ENCODE measurements at places on chromosomes 13 and 19.

GRCh38 chr13:74886502-74886901, 595.5 kb downstream of the TBC1D4 start:
- no peak for DNase-seq

GRCh38 chr19:40690693-40691420, 406 bp upstream of the NUMBL start:
- DNase-seq: peak; percentile 58

- no peak for DNase-seq
Observed at GRCh38 chr19:38367041-38367440, 7.3 kb upstream of the PSMD8 start.

- DNase-seq: no peak
Observed at GRCh38 chr13:95677564-95678266, 776 bp downstream of the DNAJC3 start.

DNA sequence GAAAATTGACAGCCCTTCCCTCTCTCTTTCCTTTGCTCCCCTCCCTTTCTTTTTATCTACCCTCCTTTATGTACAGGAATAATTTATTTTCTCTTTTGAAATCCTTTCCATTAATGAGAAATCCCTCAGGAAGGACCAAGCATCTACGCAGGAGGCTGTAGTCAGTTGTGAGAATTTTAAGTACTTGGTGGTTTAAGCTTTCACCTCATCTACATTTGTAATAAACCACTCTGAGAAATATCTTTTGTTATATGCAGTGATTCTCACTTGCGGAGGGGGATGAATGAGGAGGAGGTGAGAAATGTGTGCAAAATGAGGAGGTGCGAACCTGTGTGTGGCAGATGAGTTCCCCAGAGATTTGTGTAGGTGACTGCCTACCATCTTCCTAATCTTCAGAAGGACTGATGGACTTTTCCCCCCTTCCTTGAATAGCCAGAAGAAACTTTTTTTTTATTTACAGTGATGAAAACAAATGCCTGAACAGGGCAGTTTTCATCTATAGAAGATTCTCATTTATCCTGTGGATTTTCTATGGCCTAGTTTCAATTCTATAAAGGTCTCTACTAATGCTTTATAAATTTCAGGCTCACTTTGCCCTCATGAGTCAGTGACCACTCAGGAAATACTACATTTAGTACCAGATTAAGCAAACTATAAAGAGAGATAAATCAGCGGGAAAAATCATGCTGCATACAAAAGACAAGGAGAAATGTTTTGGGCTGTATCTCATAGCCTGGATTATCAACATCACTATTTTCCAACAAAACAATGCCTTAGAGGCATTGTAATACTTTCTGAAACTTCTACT, 118.3 kb downstream of the LHFPL6 start:
- DNase-seq: peak; percentile 66

DNA sequence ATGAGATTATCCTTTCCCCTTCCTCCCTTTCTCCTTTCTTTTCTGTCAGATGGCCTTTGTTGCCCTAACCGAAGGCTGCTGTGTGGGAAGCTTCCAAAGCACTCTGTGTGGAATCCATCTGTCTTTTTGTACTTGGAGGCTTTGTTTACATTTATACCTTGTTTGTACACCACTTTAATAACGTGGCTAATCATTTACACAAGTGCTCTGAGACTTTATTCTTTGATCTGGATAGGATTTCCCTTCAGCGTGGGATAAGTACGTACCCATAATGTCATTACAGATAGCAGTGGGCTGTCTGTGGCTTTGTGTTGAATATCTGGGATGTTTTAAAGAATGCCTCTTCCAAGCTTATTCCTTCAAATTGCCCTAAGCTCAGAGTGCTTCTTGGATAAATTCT, 684.7 kb upstream of the SLITRK5 start:
- no peak for DNase-seq

DNA sequence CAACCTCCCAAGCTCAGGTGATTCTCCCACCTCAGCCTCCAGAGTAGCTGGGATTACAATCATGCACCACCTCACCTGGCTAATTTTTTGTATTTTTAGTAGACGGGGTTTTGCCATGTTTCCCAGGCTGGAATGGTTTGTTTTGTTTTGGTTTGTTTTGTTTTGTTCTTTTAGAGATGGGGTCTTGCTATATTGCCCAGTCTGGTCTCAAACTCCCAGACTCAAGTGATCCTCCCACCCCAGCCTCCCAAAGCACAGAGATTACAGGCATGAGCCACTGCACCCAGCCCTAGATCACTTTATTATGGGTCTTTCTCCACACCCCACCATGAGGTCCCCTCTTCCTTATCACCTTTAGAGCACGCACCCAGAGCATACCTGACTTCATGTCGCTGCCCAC, 8.0 kb upstream of the KRTDAP start:
- DNase-seq: no peak

- no peak for DNase-seq
Observed at GRCh38 chr19:1774989-1775772, 21.9 kb downstream of the ONECUT3 start.

- DNase-seq: no peak
Observed at GRCh38 chr19:3720349-3720917, 12.2 kb downstream of the TJP3 start.

DNA sequence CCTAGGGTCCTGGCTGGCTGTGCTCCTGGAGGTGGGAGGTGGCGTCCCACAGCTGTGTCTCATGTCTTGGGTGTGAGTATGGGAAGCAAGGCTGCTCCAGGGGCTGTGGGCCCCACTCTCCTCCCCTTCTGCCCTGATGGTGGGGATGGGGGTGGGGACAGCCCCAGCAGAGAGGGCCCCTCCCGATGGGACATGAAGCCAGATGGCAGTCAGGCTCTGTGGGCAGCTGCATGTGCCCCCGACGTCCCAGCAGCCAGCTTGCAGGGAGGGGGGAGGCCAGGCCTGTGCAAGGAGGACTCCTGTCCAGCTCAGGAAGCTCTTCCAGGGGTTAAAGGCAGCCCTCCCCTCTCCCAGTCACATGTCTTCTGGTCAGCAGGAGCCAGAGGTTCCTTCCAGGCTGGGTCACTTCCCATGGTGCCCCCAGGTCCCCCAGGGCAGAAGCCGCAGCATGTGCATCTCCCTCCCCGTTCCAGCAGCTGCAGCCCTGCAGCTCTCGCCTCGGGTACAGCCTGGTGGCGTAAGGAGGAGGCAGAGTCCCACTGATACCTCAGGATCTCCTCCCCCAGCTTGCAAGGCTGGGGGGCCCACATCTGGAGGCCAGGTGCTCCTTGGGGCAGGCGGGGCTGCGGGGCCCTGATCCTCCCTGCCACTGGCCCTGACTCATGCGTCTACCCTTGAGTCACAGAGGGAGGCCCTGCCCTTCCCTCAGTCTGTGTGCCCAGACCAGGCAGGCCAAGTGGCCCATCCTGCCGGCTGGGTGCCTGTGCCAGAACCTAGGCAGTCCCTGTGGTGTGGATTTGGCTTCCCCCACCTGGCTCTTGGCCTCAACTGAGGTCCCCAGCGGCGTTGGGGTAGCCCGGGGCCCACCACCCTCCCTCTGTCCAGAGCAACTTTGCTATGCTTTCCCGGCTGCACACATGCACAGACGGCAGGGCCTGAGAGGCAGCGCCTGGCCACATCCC, 13.0 kb downstream of the YIPF2 start:
- peak; percentile 63 for DNase-seq

DNA sequence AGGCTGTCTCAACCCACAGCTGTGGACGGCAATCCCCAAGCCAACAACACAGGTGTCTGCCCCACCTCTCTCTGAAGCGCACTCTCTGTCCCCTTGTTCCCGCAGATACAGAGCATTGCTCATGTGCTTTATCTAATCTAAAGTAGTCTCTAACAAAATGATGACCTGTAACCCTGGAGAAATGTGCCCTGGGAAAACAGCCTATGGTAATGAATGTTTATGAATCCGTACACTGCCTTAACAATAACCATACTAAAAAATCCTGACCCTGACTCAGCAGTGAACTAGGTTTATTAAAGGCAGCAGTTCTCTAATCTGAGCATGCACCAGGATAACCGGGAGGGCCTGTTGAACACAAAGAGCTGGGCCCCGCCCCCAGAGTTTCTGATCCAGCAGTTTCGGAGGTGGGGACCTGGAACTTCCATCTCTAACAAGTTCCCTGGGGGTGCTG, 50.7 kb upstream of the SLC15A1 start:
- DNase-seq: no peak

DNA sequence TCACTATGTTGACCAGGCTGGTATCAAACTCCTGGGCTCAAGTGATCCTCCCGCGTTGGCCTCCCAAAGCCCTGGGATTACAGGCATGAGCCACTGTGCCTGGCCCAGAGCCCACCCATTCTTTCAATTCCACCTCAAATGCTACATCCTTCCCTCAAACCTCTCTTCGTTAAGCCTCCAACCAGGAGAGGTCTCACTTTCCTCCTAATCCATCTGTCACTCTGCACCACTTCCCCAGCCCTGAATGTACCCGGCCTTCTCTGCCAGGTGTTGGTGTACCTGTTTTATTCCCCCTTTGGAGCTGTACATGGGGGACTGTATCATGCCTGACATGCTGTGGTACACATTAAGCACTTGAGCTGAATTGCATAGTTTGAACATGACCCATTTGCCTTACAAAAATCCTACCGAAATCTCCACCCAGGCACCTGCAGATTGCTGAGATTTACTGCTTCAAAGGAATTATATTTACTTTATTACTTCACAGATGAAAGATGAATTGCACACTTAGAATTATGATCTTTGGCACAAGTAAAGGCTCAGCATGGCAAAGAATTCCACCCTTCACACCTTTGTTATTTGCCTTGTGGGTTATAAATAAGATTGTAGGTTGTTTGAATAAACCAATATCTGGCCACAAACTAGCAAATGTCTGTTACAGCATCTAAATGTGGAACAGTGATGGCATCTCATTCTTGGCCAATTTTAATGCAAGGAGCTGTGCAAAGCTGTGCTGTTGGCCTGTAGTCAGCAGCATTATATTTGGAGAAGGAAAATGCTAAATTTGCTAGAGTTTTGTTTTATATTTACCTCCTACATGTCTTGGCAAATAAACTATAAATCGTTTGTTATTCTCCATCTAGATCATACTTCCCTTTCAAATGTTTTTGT, 15.6 kb upstream of the WASF3 start:
- DNase-seq: no peak

All from AG09309 (cell line).